Hematopoietic multipotent progenitor cell treated with erythropoietin and hydrocortisone succinate and interleukin-3 and kit ligand, for 15 days (in vitro differentiated cells): ENCODE measurements at places on chromosomes 13 and 19.

DNA sequence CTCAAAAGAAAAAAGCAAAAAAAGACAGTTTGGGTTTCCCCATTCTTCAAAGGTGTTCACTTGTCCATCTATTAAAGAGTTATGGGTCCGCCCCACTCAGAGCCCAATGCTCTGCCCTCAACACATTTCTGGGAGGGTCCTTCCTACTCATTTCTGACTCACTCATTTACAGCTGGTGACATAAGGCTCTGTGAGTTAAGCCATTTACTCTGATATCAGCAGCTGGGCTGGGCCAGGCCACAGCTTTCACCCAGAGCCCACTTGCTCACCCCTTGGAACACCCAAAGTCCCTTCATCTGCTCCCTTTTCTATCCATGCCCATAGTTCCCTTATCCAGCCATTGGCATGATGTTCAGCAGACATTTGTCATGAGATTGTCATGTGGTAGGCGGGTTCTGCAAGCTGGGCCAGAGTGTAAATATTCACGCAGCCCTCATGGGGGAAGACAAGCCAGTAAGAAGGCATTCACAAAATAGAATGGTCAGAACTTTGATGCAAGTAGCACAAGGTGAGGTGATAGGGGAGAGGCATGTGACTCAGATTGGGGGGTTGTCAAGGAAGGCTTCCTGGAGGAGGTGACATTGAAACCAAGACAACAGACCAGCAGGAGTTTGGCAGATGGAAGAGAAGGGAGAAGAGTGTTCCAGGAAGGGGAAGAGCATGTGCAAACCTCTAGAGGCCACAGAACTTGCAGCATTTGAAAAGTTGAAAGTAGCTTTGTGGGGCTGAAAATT lies 5.9 kb downstream of the MAST1 start:
- DNase-seq = no peak

- no peak for DNase-seq
These were observed 208.0 kb downstream of the LHFPL6 start for GRCh38 chr13:39394796-39395678.

DNA sequence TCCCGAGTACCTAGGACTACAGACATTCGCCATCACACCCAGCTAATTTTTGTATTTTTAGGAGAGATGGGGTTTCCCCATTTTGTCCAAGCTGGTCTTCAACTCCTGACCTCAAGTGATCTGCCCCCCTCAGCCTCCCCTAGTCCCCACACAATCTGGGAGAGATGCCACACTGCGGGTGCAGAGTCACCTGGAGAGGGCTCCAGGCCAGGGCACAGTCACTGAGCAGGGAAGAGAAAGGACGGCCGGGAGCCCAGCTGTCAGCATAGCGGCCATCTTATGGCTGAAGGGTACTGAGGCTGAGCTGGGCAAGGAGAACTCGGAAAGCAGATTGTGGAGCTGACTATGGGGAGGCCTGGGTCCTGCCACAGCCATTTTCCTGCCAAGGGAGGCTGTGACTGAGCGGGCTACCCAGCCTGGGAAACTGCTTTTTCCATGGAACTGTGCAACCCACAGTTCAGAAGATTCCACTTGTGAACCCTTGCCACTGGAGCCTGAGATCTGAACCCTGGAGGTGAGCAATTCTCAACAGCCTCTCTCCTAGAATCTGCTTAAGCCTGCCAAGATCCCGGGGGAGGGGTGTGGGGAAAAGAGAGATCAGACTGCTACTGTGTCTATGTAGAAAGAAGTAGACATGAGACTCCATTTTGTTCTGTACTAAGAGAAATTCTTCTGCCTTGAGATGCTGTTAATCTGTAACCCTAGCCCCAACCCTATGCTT lies 109.2 kb downstream of the ZNF486 start:
- DNase-seq = no peak

- DNase-seq = no peak
These were observed 1.1 kb upstream of the NR2F6 start for GRCh38 chr19:17246681-17247425.

- no peak for DNase-seq
These were observed 94.6 kb downstream of the CRYL1 start for GRCh38 chr13:20431080-20431479.

DNA sequence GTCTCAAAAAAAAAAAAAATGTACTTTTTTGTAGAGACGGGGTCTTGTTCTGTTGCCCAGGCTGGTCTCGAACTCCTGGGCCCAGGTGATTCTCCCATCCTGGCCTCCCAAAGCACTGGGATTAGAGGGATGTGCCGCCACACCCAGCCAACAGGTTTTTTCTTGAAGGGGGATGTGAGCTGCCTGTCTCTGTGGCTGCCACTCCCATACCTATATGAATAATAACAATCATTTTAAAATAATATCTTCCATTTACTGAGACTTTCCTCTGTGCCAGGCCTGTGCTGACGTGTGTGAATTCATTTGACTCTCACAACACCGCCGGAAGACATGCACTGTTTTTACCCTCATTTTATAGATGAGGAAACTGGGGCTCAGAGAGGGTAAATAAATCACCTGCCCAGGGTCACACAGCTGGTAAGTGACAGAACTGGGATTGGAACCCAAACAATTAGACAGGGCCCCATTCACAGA lies 7.2 kb upstream of the BCL3 start:
- no peak for DNase-seq

GRCh38 chr19:58181902-58182576 lies 822 bp upstream of the ZNF274 start:
- DNase-seq = peak; percentile 76

DNA sequence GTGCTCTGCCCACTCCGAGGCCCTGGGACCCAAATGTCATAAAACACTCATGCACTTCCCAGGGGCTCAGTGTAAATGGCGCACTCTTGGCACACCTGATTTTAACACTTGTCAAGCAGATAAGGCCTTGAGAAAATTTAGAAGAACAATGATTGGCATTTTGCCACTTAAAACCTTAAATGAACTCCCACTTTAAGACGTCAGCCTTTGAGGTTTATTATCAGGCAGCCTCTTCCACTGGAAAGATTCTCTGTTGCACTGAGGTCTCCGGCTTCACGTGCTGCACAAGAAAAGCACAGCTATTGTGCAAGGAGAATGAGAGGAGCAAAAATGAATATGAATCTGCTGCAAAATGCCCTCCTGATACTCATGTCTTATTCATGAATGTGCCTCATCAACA lies 38.5 kb upstream of the ATP11A start:
- no peak for DNase-seq

DNA sequence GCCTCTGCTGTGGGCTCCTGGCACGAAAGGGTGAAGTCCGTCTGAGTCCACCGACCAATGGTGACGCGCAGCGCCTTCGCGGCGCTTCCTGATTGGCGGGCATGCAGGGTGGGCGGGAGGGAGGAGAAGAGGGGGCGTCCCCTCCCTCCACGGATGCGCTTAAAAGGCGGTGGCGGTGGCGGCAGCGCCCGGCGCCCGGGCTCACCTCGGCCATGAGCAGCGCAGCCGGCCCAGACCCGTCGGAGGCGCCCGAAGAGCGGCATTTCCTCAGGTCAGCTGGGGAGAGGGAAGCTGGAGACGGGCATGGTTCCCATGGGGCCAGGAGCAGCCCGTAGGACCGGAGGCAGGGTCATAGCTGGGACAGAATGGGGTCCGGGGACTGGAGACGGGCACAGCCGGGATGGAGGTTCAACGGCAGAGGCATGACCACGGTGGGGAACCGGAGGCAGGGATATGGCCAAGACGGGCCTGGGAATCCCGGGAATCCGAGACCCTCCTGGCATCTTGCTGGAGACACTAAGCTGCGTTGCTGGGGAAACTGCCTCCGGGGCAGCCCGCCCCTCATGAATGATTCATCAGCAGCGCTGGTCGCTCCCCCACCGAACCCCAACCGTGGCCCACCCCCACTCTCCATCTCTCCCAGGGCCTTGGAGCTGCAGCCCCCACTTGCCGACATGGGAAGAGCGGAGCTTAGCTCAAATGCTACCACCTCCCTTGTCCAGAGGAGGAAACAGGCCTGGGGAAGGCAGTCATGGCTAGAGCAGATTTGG lies at the start of gene YJEFN3:
YJEFN3 (plus strand) TSS at position 191 of the 770 bp plus-strand sequence; CDS start at position 213, 22 bp downstream.
- no peak for DNase-seq

DNA sequence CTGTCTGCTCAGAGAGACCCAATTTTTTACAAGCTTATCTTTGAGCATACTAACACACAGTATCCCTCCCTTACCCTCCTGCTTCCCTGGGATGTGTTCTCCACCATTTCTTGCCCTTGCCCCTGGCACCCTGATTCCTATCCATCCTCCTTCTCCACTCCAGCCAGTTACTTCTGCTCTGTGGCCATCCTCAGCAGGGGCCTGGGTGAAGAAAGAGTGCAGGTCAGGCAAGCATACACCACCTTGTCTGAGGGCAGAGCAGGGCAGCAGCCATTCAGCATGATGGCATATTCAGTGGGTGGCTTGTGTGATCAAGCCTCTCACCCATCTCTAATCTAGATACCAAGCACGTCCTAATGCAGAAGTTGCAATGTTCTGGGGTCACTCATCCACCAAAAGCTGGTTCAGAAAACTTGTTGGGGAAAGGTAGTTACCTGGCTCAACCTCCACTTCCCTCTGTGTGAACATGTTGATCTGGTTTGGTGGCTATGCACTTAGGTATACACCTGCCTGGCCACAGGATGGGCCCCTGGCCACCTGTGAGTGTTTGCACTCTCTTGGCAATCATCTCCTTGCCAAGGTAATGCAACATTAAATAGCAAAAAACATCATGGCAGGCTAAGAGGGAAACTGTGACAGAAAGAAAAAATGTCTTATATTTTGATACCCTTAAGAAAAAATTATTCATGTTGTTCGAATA lies 900.3 kb upstream of the MIR17HG start:
- no peak for DNase-seq

DNA sequence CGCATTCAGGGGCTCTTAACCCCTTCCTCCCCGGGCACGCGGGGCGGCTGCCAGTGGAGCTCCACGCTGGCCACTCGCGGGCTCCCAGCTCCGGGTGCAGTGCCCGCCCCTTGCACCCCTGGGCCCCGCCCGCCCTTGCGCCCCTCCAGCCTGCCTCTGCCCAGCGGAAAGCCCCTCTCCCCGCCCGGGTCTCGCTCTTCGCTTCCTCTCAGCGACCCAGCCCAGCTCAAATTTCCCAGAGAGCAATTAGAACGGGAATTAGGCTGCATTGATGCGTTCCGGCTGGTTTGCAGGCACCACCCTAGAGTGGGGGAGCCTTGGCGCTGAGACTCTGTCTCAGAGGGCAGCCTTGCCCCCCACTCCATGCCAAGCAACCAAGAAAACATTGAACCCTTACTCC lies 1.8 kb upstream of the GSX1 start:
- DNase-seq = no peak

DNA sequence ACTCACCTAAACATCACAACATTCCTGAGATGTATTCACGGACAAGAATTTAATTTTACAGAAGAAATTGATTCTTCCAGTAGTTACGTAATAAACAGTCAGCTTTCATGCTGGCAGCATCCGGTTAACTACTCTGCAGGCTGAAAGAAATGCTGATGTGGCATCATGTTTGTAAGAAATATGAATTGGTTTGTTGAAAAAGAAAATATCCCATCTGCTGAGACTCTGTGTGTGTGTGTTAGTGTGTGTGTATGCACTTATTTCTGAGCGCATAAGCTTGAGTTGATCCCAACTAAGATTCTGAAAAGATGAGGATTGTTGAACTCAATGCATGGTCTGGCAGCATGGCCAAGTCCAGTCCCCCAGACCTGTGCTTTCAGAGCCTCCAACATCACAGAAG lies 74.3 kb upstream of the FAM216B start:
- DNase-seq = no peak
